ENCODE measurements at places on chromosomes 1 and 21.

DNA sequence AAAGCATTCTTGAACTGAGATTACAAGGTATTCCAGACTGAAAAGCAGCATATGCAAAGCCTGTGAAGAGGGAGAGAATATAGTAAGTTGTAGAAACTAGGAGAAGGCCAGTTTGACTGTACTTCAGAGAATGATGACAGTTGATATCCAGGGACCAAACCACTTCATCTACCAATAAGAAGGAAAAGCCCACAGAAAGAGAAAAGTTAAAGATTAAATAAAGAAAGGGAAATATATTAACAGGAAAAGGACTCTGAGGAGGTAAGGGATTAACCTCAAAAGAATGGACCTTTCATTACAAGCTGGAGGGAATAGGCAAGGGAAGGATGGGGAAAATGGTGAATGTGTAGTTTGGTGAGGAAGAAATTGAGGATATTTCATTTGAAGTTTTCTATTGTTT is 180.2 kb upstream of the CACYBP start:
- DNase-seq: no peak

DNA sequence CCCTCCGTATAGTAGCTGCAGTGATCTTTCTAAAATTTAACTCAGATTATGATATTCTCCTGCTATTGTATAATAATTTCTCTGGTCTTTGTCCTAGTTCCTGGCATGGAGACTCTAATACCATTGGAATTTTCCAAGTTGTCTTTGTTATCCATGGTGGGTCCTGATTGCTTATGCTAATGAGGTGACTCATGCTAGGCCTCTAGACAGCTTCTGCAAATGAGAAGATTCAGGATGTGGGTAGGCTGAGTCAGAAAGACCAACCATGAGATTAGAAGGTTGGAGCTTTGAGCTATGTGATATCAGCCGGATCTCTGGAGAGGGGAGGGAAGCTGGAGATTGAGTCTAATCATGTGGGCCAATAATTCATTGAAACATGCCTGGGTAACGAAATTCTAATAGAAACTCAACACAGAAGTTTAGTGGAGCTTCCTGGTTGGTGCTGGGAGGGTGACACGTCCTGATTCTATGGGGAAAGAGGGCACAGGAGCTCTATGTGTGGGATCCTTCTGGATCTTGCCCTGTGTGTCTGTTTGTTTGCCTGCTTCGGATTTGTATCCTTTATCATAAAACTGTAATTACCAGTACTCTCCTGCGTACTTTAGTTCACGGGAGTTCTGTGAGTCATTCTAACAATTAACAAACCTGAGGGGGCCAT is 73.2 kb upstream of the CNIH3 start:
- peak; percentile 96 for DNase-seq

DNA sequence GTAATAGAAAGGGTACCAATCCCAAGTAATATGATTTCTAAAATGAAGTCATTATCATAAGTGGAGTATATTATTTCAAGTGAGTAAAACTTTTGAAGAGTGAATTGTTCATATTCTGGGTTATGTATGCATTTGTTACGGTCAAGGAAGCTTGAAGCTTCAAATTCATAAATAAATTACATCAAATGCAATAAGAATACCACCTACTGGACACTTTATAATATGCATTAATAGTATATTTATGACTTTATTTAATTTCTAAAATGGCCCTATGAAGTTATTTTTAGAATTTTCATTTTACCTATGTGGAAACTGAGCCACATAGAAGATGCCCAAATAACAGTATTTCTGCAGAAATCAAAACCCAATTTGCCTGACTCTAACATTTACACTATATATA is 260.6 kb downstream of the SMYD3 start:
- DNase-seq: no peak

DNA sequence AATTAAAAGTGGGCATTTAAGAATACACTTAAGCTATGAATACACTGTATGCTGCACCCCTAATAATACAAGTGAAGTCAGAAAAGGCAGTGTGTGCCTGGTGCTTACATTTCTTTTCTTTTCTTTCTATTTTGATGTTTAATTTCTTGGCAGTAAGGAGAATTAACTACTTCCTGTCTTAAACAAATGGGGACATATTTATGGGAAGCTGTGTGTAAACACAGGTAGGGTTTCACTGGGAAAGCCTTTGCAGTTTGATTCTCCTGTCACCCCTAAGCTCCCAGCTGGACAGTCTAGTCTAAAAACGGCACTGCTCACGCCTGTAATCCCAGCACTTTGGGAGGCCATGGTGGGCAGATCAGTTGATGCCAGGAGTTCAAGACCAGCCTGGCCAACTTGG is 146.0 kb downstream of the MIS18A start:
- no peak for DNase-seq

DNA sequence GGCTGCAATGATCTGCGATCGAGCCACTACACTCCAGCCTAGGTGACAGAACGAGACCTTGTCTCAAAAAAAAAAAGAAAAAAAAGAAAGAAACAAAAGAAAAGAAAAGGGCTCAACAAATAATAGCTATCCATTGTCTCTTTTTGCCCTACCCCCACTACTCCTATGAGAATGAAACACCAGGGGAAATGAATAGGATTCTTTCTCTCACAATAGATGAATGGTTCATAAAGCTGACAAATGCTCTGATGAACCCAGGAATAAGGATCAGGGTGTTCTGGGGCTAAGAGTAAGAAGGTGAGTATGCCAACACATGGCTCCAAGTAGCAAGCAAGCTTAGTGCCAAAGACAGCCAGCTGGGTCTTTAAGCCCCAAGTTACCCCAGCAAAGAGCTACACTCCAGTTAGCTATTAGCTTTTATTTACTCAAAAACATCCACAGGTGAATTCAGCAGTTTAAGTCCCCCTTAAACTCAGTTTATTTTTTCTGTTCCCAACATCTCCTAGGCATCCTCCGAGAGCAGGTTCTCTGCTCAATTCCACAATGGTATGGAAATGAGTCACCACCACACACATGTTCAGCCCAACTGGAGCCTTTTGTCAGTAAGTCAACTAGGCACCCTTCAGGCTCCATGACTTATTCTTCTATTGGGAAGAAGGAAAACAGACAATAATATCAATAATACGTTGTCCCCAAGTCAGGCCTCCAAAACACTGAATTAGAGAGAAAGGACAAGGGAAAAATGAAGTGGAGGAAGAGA is 4.2 kb downstream of the ADORA3 start:
- no peak for DNase-seq

DNA sequence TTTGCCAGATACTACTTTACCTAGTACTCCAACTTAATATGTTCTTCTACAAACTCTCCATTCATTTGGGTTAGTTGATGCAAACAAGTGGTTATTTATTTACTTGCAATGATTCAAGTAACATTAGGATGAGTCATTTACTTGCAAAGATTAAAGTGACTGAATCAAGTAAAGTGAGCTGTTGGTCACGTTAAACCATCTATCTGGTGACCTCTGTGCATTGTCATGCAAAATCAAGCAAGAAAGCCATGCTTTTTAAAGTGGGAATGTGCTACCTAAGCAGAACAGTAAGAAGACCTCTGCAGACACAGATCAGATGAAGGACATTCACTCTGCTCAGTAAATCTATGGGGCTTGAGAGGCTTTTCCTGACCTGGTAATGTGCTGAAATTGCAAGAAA is 254.7 kb downstream of the LRRIQ3 start:
- DNase-seq: no peak

DNA sequence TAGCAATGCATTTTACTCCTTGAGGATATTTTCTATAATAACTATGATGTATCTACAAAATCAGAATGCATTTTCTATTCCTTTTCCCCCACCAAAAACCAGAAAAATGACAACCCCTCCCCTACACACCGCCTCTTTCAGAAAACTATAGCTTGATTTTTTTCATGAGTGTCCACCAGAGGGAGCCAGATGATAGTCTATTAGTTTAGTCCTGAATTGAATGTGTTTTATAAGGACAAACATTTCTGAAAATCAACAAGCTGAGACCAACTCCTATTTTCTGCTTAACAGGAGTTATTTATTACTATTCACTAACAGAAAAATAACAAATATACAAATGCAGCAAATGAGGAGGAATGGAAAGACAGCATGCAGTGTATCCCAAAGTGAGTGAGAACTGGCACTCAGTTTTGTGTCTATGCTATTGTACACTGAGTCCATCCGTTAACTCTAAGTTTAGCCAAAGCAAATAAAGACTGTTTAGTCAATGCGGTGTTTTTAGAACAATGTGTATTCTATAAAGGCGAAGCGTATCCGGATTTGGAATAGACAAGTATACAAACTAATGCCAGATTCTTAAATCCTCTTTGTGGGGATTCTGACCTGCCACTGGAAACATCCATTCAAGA is 182.6 kb downstream of the VAV3 start:
- DNase-seq: peak; percentile 15

DNA sequence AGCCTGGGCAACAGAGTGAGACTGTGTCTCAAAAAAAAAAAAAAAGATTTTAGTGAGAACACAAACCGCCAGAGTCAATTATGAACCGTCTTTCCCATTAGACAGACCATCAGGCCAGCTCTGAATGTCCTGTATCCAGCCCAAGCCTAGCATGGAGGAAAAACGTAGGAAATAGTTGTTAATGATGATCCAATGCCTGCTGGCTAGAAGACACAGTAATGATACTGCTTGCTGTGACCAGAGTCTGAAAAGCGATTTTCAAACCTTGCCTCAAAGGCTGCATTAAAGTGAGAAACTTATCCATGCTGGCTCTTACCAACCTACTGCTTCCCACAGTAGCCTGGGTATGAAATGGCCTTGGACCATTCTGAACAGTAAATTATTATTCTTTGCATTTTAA is 17.0 kb downstream of the COA7 start:
- DNase-seq: no peak

DNA sequence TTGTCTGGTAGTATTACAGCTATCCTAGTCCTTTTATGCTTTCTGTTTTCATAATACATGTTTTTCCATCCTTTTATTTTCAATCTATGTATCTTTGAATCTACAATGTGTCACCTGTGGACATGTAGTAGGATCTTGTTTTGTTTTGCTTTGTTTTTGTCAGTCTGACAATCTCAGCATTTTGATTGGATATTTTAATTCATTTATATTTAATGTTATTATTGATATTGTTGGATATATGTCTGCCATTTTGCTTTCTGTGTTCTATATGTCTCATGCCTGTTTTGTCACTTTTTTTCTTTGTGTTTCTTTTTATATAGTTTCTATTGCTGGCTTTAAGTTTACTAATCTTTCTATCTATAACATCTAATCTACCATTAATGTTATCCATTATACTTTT is 11.5 kb upstream of the PRSS38 start:
- no peak for DNase-seq

DNA sequence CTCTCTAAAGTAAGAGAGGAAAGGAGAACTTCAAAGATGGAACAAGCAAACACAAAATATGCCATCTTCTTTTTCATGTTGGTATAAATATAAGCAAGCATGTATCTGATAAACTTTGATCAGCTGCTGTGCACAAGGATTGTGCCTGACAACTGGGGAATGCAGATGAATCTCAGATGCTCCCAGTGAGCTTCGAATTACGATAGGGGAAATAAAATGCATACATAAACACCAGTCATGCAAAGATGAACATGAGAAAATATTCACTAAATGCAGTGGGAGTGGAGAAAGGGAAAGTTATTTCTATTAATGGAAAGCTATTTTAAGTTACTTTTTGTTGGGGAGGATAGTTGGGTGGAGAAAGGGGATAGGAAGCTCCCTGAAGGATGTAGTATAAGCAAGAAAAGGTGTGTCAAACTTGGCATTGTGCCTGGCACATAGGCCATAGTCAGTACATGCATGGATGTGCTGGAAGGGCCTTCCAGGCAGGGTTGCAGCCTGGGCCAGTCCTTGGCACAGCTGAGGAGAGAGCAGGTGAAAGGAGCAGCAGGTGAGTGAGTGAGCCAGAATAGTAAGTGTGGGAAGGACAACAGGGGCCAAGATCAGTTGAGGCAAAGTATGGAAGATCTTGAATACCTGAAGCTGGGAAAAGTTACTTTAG is 57.8 kb upstream of the PGD start:
- DNase-seq: no peak

DNA sequence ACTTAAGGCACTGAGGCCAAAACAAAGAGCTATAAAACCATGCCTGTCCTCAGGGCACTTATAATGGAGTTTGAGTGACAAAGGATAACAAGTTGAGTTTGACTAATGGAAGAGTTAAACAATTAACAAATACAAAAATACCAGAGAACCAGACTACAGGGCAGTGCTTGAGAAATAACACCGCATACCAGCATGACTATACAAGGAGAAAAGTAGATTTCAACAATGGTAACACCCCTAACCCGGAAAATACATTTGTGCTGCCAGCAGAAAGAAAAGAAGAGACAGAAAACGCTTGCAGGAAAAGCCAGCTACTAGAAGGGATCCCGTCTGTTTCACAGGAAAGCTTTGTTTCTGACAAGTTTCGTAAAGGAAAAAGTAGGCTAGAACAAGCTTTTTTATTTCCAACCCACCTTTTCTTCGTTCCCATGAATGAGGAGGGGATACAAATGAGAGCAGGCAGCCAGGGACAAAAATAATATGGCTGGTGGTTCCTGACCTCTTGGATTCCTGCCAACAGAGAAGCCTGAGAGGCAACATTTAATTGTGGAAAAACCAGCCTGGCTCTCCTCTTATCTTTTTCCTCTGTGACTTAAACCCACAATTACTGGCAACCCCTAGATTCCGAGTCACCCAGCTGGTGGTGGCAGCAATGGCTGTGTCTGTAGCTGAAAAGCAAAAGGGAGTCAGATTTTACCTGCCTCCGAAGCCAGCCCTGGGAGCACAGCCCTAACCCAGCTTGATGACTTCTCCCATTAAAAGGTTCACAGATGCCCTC is 56.5 kb downstream of the WLS start:
- DNase-seq: no peak

GRCh38 chr1:93525431-93525830 is 77.5 kb downstream of the FNBP1L start:
- DNase-seq: no peak

- no peak for DNase-seq
Measured at GRCh38 chr1:226029093-226029496, 30.0 kb upstream of the SDE2 start.

- DNase-seq: no peak
Measured at GRCh38 chr1:225612287-225612686, 40.6 kb downstream of the ENAH start.
